Activated B cell treated with CpG ODN at 0.5 μM for 24 hours (primary cell): ENCODE measurements at places on chromosomes 7 and 10. TPM values are rescaled to one million over a fixed set of nuclear protein-coding genes. Genes with fewer than 3 reads are reported as not detected.
A peak's percentile ranks its signal among the peaks of the same experiment; 100 is the strongest.

GRCh38 chr7:132141109-132141508 lies 435.2 kb downstream of the PLXNA4 start:
- DNase-seq, result no peak

DNA sequence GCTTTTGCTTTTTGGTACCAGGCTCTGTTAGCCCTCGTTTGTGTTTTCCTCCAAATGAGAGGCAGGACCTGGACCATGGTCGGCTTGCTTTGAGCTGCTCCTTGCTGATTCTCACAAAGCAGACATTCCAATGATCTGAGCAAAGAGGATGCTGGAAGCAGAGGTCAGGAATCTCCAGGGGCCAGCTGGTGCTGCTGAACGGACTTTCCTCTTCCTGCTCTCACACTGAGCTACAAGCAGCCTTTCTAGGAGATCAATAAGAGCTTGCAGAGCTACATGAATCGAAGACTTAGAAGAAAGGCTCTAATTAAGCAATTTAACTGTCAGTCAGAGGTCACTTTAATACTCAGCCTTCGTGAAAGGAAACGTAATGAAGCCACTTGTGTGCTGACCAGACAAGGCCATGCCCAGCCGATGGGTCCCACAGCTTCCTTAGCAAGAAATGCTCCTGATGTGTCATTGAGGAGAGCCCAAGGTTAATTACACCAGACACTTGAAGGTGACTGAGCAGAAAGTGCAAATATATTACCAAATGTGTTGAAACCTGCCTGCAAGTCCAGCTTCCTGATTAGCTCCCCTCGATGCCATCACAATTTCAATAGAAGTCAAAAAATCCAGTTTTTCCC lies 151.3 kb upstream of the RSU1 start:
- DNase-seq, result no peak

GRCh38 chr7:55497521-55497920 lies 74.8 kb downstream of the VOPP1 start:
- DNase-seq, result no peak

GRCh38 chr10:88526501-88527105 lies 56.5 kb downstream of the RNLS start:
- DNase-seq, result no peak

DNA sequence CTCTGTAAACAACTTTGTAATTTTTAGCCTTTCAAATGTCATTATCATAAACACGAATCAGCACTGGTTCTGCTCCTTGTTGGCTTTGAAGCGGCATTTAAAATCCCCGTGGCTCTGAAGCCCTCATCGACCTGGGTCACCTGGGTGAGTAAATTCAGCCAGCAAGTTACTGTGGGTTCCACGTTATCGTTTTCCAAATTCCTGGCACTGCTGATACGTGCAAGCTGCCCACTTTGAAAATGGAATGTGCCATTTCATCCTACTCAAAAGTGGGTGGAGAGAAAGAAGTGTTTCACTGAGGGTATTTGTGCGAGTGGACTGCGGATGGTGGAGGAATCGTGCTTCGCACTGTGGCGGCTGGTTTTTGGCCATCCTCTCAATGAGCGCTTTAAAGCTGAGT lies 281.7 kb downstream of the KLF6 start:
- DNase-seq, result no peak

The GPR15LG gene
- not detected in 2 replicates for total RNA-seq

GRCh38 chr10:43234471-43235041 lies 32.3 kb downstream of the RASGEF1A start:
- no peak for DNase-seq

GRCh38 chr10:33412653-33413361 lies 78.3 kb upstream of the NRP1 start:
- no peak for DNase-seq

DNA sequence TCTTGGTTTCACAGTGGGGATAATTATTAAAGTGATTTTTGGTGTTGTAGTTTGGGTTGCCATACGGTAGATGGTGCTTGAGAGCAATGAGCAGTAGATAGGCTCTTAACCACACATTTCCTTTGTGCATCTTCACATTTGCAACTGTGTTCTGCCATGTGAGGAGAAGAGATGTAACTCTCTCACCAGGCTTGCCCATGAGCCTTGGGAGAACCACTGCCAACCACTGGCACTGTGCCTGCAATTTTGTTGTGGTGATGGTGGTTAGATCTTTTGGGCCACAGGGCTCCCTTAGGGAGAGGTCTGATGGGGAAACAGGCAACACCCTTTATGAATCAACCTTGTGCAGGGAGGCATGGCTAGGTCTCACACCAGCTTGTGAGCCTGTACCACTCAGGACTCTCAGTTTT lies 204.3 kb downstream of the CCDC7 start:
- no peak for DNase-seq

- no peak for DNase-seq
Observed at GRCh38 chr7:157678501-157678900, 341.7 kb downstream of the DNAJB6 start.

- no peak for DNase-seq
Observed at GRCh38 chr10:96619120-96619519, 32.3 kb upstream of the TM9SF3 start.

GRCh38 chr10:129962872-129963640 lies 1.0 kb downstream of the EBF3 start:
- DNase-seq, result no peak

The H2BK1 gene
- 0.76 and 1.8 TPM in 2 replicates for total RNA-seq

DNA sequence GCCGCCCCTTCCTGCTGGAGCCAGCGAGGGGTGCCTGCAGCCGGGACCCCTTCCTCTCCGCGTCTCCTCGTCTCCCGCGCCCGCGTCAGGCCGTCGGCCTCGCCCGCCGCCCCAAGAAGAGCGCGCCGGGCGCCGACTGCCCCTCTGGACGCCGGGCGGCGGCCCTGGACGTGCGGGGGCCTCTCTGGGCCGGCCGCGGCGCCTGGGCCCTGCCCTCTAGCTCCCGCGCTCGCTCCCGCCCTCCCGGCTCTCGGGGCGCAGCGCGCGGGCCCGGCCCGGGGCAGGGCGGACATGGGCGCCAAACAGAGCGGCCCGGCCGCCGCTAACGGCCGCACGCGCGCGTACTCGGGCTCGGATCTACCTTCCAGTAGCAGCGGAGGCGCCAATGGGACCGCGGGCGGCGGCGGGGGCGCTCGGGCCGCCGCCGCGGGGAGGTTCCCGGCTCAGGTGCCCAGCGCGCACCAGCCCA lies 704 bp downstream of the ZNRF2 start:
- DNase-seq, result no peak

DNA sequence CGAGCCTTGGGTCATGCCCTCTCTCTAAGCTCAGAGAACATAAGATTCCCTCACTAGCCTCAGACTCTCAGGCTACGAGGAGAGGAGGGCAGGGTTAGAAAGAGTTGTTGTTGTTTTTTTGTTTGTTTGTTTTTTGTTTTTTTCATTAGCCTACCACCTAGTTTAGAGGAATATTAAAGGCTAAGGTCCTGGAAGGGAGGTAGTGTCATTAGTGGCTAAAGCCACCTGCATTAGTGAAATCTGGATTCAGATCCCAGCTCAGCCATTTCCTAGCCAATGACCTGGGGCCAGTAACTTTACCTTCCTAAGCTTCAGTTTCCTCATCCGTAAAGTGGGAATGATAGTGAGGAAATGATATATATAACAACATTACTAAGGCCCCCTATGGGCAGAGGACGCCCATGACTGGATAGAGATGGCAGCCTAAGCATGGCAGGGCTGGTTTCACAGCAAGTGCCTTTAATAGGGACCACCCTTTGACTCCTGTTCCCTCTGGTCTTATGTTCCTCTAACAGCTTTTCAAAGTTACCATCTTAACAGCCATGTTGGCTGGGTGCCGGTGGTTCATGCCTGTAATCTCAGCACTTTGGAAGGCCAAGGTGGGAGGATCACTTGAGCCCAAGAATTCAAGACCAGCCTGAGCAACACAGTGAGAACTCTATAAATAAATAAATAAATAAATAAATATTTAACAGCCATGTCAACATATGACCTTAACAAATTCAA lies 5.1 kb downstream of the DDIT4 start:
- DNase-seq, result no peak

- DNase-seq, result no peak
Observed at GRCh38 chr10:3887885-3888476, 103.0 kb upstream of the KLF6 start.

- no peak for DNase-seq
Observed at GRCh38 chr10:42984035-42984610, 92.7 kb upstream of the RET start.

The LIPF gene
- not detected in 2 replicates for total RNA-seq

The NUTM2E gene
- 0.44 and 0.58 TPM in 2 replicates for total RNA-seq

- DNase-seq, result no peak
Observed at GRCh38 chr10:86712317-86712707, 44.0 kb downstream of the LDB3 start.

The SPDYE2B gene
- not detected in 2 replicates for total RNA-seq

GRCh38 chr10:47067949-47068940 lies 157.0 kb downstream of the PTPN20 start:
- DNase-seq, result no peak

DNA sequence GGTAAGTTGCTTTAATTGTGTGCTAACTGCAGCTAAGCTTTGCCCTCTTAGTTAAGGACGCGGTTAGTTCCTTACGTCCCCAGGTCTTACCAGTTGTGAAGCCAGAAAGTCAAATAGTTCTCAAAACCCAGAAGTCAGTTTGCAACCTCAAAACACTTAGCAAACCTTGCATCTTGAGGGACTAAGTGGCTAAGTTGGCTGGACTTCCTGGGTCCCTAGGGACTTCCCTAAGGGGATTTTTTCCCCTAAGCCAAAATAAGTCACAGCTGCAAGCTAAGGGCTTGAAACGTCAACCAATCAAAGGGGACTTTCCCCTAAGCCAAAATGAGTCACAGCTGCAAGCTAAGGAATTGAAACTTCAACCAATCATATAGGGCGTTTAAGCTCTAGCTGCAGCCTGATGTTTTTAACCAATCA lies 36.2 kb upstream of the HECW1 start:
- no peak for DNase-seq

The ITGB8 gene
- 0.75 and 1.3 TPM in 2 replicates for total RNA-seq

The COMTD1 gene
- 13.2 and 15.4 TPM in 2 replicates for total RNA-seq

- DNase-seq, result no peak
Observed at GRCh38 chr7:41445432-41445831, 257.5 kb downstream of the INHBA start.

DNA sequence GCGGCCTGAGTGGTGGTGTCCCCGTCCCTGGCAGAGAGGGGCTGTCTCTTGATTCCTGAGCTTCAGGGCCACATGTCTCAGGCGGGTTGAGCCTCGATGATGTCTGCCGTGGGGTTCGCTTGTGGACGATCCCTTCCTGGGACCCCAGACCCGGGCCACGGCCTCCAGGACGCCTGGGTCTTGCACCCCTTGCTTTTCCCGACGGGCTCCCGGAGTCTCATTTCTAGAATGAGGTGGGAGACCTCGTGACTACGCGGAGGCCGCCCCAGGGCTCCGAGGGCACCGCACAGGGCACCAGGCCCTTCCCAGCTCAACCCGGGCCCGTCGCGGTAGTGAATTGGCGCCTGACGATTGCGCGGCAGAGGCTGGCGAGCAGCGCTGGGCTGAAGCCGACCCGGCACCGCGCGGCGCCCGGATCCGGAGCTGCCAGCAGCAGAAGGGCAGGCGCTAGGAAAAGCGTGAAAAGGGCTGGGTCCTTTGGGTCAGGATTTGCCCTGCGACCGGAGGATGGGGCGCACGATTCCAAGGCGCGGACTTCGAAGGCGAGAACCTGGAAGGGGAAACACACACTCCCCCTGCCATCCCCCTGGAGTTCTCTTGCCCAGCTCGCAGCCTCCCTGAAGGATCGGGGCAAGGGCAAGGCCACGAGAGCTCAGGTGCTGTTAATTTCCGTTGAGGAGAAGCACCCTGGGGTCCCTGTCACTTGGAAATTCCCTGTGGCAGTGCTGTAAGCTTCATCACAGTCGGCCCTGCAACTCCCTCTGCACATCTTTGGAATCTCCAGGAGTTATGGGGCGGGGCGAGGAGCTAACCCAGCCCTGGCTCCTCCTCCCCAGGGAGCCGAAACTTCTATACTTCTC lies 15.5 kb downstream of the TLX1 start:
- DNase-seq, result no peak

DNA sequence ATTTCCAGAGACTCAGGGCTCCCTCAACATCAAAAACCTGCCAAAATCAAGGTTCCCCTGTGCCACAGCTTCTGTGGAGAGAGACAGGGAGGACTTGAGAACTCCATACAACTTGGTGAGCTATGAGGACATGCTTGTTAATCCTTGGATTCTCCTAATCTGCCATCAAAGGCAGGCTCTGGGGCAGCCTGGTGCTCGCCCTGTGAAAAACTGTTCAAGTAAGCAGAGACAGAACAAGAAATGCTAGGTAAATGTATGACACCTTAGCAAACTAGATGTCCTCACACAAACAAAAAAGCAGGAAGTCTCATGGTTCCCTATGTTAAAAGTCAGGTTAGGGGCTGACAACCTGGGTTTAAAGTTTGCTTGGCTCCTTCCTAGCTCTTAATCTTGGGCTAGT lies 73.6 kb downstream of the ANK3 start:
- DNase-seq, result no peak

The MSMB gene
- not detected in 2 replicates for total RNA-seq

The GNAT3 gene
- total RNA-seq, result not detected in 2 replicates

- no peak for DNase-seq
Observed at GRCh38 chr7:29017713-29018112, 59.6 kb upstream of the TRIL start.

DNA sequence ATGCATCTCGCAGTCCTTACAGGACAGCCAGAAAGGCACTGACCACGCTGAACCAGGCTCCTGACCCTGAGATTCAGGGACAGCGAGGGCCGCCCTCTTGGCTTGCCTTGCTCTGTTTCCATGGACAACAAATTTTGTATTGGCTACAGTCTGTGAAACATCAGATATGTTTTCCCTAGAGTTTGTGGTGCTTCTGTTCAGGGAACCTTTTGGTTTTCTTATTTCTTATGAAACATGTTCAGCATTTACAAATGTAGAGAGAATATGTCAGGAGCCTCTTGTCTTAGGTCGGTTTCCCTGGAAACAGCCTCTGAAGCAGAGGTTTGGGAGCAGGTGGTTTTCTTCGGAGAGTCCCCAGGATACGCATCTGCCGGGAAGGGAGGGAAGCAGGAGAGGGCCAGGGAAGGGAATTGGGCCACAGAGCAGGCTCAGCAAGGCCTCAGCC lies 260.1 kb downstream of the CCDC3 start:
- no peak for DNase-seq

GRCh38 chr10:127441350-127442219 lies 107.5 kb upstream of the NPS start:
- DNase-seq, result no peak

DNA sequence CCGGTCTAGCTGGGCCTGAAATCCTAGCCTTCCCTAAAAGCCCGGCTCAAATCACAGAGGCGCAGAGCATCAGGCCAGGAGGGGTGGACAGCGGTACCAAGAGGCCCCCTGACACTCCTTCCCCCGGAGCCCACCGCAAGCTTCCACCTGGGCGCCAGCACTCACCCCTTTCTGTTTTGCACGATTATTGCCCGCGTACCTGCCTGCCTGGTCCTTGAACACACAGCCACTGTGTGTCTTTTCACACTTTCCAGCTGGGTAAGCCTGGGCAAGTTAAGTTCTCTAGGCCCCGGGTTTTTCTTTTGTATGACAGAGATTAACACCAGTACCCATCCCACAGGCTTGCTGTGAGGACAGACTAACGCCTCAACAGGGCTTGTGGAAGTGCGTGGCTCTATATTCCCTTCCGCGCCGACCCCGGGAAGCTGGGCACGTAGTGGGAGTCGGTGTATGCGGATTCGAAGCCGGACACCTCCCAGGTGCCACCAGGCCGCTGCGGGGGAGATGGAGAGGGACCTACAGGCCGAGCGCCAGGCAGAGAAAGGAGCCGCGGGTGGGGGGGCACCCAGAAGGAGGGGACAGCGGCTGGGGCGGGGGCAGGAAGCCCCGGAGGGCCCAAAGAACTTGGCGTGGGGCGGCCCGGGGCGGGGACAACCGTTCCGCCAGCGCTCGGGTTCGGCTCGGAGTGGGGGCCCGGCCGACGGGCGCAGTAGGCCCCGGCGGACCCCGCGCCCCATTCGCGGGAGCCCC lies 792 bp downstream of the ZNF746 start:
- DNase-seq, result peak; percentile 53
